Esophagus squamous epithelium (tissue), 5 donors: ENCODE measurements at places on chromosomes 2 and 18. TPM values are rescaled to one million over a fixed set of nuclear protein-coding genes. Genes with fewer than 3 reads are reported as not detected.

GRCh38 chr18:3885209-3885792 is 435.3 kb downstream of the TGIF1 start:
- DNase-seq = no peak

- no peak for DNase-seq
These were observed 53.7 kb downstream of the TWIST2 start for GRCh38 chr2:238901461-238902057.

DNA sequence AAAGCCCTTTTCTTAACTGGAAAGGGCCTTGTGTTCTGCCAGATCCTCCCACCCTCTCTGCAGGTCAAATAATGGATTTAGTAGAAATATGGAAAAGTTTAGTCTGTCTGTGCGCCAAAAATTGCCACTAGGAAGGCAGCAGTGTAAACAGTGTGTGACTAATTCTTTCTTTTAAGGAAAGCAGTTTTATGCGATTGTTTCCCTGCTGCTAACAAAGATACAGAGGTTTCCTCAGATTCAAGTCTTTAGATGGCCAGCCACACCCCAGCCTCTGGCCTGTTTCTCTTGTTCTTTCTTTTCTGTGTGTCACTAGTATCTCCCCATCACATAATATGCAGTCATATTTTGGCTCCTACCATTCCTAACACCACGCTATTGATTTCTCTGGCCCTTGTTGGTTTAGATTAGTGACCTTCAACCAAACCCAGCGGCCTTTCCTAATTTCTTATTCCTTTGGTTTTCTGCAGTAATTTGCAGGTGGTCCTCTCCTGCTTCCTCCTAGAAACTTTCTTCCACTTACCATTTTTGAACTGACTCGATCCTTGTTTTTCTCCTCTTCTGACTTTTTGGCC is 157.4 kb downstream of the LTBP1 start:
- DNase-seq = no peak

DNA sequence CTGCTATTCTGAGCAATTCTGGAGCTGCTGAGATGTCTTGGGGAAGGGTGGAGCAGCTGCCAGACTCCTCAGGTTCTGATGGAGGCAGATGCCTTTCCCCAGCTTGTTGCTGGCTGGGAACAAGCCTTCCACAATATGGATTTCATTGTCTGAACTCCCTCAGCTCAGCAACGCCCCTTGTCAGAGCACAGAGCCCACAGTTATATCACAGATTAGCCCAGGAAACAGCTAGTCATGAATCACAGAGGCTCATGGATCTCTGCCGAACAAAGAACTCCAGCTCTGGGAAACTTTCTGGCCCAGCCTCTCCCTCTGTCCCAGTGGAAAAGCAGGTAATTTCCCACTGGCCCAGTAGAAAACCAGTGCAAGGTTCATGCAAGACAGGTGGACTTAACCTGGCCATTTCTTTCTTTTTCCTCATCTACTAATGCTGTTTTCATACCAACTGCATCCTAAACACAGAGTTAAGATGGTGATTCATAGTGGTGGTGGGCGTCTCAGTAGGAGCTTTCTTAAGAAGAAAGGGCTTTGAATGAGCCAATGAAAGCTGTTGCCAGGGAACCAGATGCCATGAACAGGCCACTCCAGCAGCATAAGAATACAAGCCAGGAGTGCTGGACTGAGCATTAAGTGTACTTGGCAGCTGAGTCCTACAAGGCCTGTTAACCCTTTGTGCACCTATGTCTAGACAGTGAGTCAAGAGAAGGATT is 8.7 kb upstream of the KIAA2012 start:
- DNase-seq = no peak

GRCh38 chr2:88764850-88765153 is 73.3 kb downstream of the RPIA start:
- no peak for DNase-seq

DNA sequence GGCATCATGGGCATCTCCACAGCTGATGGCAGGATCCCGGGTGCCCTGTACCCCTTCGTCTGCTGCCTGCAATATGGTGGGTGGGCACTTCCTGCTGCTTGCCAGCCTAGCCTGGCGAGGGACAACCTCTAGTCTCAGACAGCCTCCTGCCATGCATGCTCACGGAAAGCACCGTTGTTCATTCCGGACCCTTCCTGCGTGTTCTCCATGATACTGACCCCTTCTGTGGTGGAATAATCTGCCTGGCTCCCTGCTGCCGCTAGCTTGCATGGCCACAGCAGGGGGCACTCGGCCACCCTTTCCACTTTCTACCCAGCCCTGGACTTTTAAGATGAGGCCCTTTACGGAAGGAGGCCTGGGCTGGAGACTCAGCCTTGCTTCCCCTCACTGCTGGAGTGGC is 12.0 kb downstream of the PCARE start:
- no peak for DNase-seq

DNA sequence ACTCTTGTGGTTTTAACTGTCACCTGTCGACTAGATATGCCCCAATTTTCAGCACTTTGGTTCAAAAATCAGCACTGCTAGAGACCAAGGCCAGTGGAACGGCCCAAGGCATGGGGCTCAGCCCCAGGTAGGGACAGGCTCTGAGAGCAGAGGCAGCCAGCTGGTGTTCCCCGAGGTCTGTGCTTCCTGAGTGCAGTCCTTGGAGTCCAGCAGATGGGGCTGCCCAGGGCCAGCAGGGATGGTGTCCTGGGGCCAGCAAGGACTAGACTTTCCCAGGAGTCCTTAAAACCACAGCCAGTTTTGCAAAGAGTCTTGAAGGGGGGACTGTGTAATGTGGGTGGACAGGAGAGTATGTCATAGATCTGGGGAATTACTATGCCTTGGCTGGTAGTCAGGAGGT is 56.3 kb downstream of the POMC start:
- no peak for DNase-seq

DNA sequence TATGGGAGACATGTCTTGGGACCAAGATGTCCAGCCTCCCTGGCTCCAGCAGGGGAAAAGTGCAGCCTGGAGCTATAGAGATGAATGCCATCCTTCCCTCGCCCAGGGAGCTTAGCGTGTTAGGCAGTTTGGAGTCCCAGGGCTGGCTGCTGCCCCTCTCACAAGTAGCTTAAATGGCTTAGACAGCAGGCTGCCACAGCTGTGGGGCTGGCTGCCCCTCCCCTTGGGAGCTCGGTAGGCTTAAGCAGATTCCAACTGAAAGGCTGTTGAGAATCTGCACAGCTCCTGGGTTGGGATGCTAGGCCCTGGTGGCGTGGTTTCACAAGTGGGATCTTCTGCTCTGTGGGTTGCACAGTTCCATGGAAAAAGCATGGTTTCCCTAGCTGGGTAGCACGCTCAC is 940.5 kb upstream of the DDX18 start:
- no peak for DNase-seq

DNA sequence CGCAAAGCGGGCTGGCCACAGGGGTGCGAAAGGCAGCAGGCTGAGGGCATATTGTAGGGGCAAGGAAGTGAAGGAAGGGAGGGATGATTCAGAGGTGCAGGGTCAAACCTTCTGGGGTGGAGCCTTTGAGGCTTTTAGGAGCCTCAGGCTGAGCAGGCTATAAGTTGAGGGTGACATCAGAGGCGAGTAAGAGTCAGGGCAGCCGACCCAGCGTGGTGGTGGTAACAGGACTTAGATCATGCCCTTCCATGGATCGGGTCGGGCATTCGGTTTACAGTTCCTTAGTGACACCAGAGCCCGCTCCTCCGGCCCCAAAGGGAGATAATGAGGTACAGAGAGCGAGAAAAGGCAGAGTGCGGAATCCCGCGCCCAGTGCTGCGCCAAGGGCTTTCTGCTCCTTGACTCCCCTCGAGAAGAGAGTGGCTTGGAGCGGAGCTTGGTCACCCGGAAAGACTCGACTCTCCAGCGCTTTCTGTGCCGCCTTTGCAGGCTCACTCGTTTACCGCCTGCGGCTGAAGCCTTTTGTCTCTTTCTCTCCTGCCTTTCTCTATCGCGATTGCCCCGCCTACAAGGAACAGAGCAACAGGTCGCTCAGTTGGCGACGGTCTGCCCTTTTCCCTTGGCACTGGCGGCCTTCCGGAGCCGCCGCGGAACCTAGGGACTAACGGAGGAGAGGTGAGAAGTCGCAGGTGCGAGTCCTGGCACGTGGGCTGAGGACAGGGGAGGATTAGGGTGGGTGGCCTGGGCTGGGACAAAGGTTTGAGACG is 720 bp downstream of the LBX2 start:
- no peak for DNase-seq

DNA sequence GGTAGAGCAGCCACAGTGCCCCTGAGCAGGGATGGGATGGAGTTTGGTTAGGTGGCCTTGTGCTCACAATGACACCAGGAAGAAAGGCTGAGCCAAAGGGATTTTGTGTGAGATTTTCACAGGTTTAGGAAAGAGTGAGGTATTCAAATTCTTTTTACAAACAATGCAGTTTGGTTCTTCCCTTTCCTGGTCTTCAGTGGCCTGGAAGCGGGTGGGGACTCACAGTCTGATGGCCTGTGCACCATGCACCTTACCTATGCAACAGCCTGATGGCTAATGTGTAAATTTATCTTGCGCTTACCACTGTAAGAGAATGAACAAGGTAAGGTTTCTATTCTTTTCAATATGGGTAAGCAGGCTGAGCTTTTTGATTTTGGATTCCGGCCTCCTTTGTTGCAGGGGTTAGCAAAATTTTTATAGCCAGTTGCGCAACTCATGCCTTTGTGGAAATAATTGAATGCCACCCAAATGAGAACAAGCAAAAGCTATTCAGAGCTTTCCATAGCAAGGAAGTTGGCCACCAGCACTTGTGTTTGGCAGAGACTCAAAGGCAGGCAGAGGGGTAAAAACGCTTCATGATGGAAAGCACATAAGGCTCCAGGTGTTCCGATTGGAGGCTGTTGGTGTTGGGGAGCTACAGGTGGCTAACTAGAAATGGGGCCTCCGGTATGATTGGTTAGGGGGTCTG is 23.8 kb upstream of the IL1R2 start:
- DNase-seq = no peak

GRCh38 chr2:222295368-222296062 is 3.3 kb downstream of the PAX3 start:
- DNase-seq = no peak

DNA sequence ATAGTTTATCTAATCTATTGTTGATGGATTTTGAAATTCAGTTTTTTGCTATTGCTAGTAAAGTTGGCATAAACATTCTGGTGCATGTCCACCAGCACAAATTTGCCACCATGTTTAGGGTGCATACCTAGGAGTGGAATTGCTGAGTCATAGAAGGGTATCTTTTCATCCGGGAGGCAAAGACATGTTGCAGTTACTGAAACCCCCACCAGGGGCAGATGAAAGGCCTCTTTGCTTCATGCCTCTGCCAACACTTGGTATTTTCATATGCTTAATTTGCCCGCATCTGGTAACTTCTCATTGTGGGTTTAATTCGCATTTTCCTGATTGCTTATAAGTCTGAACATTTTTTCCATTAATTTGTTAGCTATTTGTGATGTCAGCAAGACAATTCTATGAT is 8.2 kb downstream of the DCC start:
- DNase-seq = no peak

DNA sequence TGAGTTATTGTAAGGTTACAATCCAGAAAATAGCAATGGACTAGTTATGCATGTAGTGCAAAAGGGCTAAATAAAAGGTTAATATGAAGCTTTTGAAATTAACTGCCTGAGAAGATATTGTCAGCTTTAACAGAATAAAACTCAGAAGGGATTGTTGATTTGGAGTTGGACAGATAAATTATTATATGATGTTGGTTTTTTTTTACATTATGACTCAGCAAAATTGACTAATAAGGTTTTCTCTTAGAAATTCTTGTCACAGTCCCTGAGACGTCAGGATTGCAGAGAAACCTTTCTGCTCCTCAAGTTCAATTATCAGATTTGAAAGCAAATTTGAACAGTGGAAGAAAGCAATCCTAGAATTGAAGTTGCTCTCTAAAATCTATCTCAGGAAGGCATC is 946.9 kb downstream of the CBLN2 start:
- DNase-seq = no peak

GRCh38 chr2:189210250-189211087 is 30.9 kb upstream of the COL5A2 start:
- DNase-seq = no peak

DNA sequence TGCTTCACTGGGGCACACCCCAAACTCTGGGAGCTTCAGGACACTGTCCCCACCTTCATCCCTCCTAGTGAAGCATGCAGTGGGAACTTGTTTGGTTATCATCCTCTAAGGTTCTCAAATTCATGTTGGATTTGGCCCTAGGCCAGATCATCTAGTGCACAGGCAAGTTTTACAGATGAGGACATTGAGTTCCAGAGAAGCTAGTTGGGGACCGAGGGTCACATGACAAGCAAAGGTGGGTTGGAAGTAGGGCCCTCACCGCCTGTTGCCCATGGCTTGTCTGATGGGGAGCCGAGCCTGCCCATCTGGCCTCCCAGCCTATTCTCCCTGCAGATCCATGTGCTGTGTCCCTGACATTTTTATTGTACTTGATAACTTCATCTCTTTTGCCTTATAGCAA is 2.8 kb downstream of the PRKCE start:
- no peak for DNase-seq

DNA sequence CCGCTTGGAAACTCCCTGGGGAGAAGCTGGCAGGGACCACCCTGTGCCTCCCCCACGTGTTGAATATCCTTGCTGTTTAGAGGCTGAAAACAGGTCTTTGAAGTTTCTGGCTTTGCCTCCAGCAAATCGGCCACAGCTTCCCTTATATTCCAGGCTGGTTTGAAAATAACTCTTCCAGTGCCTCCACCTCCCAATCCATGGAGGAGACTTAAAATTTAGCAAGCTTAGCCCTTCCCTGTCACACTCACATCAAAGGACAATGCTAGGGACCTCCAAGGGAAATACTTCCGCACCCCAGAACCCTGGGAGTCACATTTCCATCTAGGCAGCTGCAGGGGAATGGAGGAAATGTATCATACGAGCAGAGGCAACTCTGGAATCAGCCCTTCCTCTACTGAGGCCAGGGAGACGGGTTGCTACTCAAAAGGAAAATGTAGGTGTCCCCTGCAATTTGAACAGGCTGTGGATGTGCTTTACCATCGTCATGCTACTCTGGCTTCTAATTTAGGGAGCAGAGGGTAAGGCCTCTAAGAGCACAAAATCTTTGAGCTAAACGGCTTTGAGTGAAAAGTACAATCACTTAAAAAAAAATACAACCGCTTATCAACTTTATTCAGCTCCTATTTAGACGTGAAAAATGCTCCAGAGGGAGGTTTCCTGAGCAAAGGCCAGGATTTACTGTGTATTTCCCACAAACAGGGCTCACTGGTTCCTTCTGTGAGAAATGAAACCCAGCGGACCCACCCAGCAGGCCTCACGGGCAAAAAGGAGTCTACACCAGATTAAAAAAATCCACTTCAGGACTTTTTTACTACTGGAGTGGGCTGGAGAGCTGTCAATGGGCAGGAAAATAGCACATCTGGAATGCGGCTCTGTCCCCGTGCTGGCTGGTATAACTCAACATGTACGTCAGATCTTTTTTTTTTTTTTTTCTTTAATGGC is 49.4 kb upstream of the PKDCC start:
- no peak for DNase-seq

- no peak for DNase-seq
These were observed 71.9 kb upstream of the GALNT5 start for GRCh38 chr2:157185476-157186227.

GRCh38 chr2:150681120-150681804 is 193.8 kb upstream of the RND3 start:
- no peak for DNase-seq

GRCh38 chr2:217964275-217965161 is 38.3 kb downstream of the TNS1 start:
- DNase-seq = no peak

TEX44 gene
- not detected for total RNA-seq

SPOPL gene
- 13.2 TPM for total RNA-seq

GYPC gene
- total RNA-seq = 4.1 TPM

ZNF516 gene
- 19.5 TPM for total RNA-seq

CFAP221 gene
- total RNA-seq = not detected

LYG2 gene
- not detected for total RNA-seq

RBBP8 gene
- total RNA-seq = 69.8 TPM

CENPA gene
- 6.5 TPM for total RNA-seq

ARHGAP28 gene
- total RNA-seq = 4.8 TPM

CYP26B1 gene
- total RNA-seq = 0.62 TPM

CPLX4 gene
- not detected for total RNA-seq

UCN gene
- 1.1 TPM for total RNA-seq
